ENCODE measurements at places on chromosomes 1 and 21. TPM values are rescaled to one million over a fixed set of nuclear protein-coding genes. Genes with fewer than 3 reads are reported as not detected.

Gene NBPF12
- total RNA-seq, result 9.6 TPM

Gene TDRD10
- total RNA-seq, result not detected

Gene SUSD4
- total RNA-seq, result 1.1 TPM

Gene EPHA10
- total RNA-seq, result 0.14 TPM

Gene PROX1
- 0.34 TPM for total RNA-seq

Gene SPRR3
- total RNA-seq, result 67.3 TPM

Gene TRABD2B
- total RNA-seq, result 1.1 TPM

Gene CELA2A
- not detected for total RNA-seq

Gene ZNF593
- 31.9 TPM for total RNA-seq

Gene S100A7A
- total RNA-seq, result under 0.01 TPM

Gene RASAL2
- total RNA-seq, result 24.8 TPM

Gene CD1E
- total RNA-seq, result not detected

Gene NR0B2
- total RNA-seq, result not detected

Gene SLC9C2
- not detected for total RNA-seq

Gene SPATA46
- not detected for total RNA-seq

Gene PTGFRN
- 183 TPM for total RNA-seq

Gene ADORA1
- total RNA-seq, result not detected

Gene PIGP
- total RNA-seq, result 6.3 TPM

Gene RGS2
- 6.5 TPM for total RNA-seq

Gene RAVER2
- 8.5 TPM for total RNA-seq

Gene FCAMR
- not detected for total RNA-seq

Gene OR2T35
- total RNA-seq, result not detected

Gene SYDE2
- total RNA-seq, result 7.9 TPM

Gene MNDA
- not detected for total RNA-seq

Gene AMY1B
- not detected for total RNA-seq

Gene KRTAP20-1
- total RNA-seq, result not detected

Gene GOLT1A
- 0.71 TPM for total RNA-seq

Gene COL18A1
- total RNA-seq, result 41.7 TPM

Gene WDR64
- total RNA-seq, result not detected

Gene LCE3D
- total RNA-seq, result 35.9 TPM

Gene SLC26A9
- under 0.01 TPM for total RNA-seq

Gene C1orf141
- not detected for total RNA-seq

Gene TFF2
- total RNA-seq, result not detected

Gene MDM4
- total RNA-seq, result 42.6 TPM

Gene TMEM201
- total RNA-seq, result 2.1 TPM

Gene H3-3A
- 149 TPM for total RNA-seq

Gene KRTAP10-12
- total RNA-seq, result not detected

Gene CXADR
- total RNA-seq, result 56.7 TPM

Gene TMEM125
- 15.4 TPM for total RNA-seq

Gene SLC5A9
- 0.07 TPM for total RNA-seq

Gene HFM1
- not detected for total RNA-seq

Gene THEMIS2
- total RNA-seq, result 4.1 TPM

Gene NPHS2
- not detected for total RNA-seq

Gene KCNJ6
- not detected for total RNA-seq
